ENCODE measurements at places on chromosomes 3 and 15. TPM values are rescaled to one million over a fixed set of nuclear protein-coding genes. Genes with fewer than 3 reads are reported as not detected.

The C3orf70 gene
- polyA plus RNA-seq: 8.0 TPM

The VGLL3 gene
- polyA plus RNA-seq: 3.8 TPM

The APBA2 gene
- polyA plus RNA-seq: 19.3 TPM

The FHIT gene
- 23.4 TPM for polyA plus RNA-seq

The HHLA2 gene
- 21.5 TPM for polyA plus RNA-seq

The ALDH1A3 gene
- polyA plus RNA-seq: 5.1 TPM

The IREB2 gene
- 51.1 TPM for polyA plus RNA-seq

The ALDH1A2 gene
- polyA plus RNA-seq: 261 TPM

The GOLGA8R gene
- polyA plus RNA-seq: 14.4 TPM

The BCL2A1 gene
- polyA plus RNA-seq: not detected

The SLC28A2 gene
- polyA plus RNA-seq: 0.31 TPM

The CLRN1 gene
- not detected for polyA plus RNA-seq

The SOX2 gene
- 1.0 TPM for polyA plus RNA-seq

The MED12L gene
- polyA plus RNA-seq: 3.0 TPM

The GAP43 gene
- 0.73 TPM for polyA plus RNA-seq

The MCF2L2 gene
- polyA plus RNA-seq: 1.7 TPM

Data from left renal cortex interstitium (tissue), 4 donors.